Mesenchymal stem cell (in vitro differentiated cells and primary cell): ENCODE measurements at places on chromosomes 5 and 9.

- no peaks in the 10 kb centered on the region for H3K27me3 ChIP-seq
- DNase-seq = no peak
- H3K4me3 ChIP-seq = no peak overlapping the region
- H3K4me1 ChIP-seq = no peaks in the 10 kb centered on the region
Measured at GRCh38 chr5:15168358-15168757, 296.8 kb upstream of the ANKH start.

- no peak for DNase-seq
- no peaks in the 10 kb centered on the region for H3K36me3 ChIP-seq
- no peaks in the 10 kb centered on the region for H3K27me3 ChIP-seq
Measured at GRCh38 chr5:173497685-173498084, 118.8 kb downstream of the BOD1 start.

GRCh38 chr5:56561-57290 is 35.2 kb upstream of the PLEKHG4B start:
- peaks cover 42% of the 10 kb centered on the region for H3K27me3 ChIP-seq
- DNase-seq = peak; percentile 42
- no peak overlapping the region for H3K4me3 ChIP-seq
- no peaks in the 10 kb centered on the region for H3K36me3 ChIP-seq
- H3K4me1 ChIP-seq = peaks cover 13% of the 10 kb centered on the region
- no peak overlapping the region for H3K27ac ChIP-seq

GRCh38 chr5:96579711-96580110 is 82.5 kb upstream of the CAST start:
- H3K36me3 ChIP-seq = no peaks in the 10 kb centered on the region
- H3K4me1 ChIP-seq = peaks cover 2% of the 10 kb centered on the region
- H3K27me3 ChIP-seq = no peaks in the 10 kb centered on the region
- peak; percentile 55 for DNase-seq

DNA sequence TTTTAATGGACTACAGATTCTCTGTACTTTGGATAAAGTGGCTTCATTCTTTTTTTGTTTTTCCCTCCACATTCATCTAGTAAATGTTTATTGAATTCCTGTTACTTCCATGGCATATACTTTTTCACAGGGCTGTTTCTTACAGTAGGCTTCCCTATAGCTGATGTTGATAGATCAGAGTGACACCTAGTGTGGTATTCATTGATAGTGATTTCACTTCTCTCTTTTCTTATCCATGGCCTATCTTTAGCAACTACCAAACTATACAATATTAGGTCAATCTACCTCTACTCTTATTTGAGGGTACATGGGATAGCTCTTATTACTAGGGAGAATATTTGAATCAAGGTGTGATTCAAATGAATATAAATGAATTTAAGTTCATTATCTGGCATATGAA is 35.8 kb downstream of the FSD1L start:
- peaks cover 3% of the 10 kb centered on the region for H3K36me3 ChIP-seq
- DNase-seq = no peak
- no peaks in the 10 kb centered on the region for H3K27me3 ChIP-seq
- H3K4me1 ChIP-seq = no peaks in the 10 kb centered on the region

GRCh38 chr5:179427032-179427675 is 81.9 kb upstream of the ADAMTS2 start:
- no peak overlapping the region for H3K27ac ChIP-seq
- no peaks in the 10 kb centered on the region for H3K4me1 ChIP-seq
- DNase-seq = no peak
- H3K27me3 ChIP-seq = no peaks in the 10 kb centered on the region

- DNase-seq = no peak
- no peaks in the 10 kb centered on the region for H3K4me1 ChIP-seq
- no peak overlapping the region for H3K4me3 ChIP-seq
- H3K27me3 ChIP-seq = no peaks in the 10 kb centered on the region
Measured at GRCh38 chr9:120643061-120643460, 63.1 kb upstream of the CDK5RAP2 start.
